Stimulated activated CD4-positive, alpha-beta T cell treated with anti-CD3 and anti-CD28 coated beads, Interleukin-1b, Interleukin-23, amount 100 ng/mL, for 1 hour (primary cell): ENCODE measurements at places on chromosomes 7 and 10.

GRCh38 chr7:146736446-146737190 lies 620.0 kb downstream of the CNTNAP2 start:
- no peak for DNase-seq

DNA sequence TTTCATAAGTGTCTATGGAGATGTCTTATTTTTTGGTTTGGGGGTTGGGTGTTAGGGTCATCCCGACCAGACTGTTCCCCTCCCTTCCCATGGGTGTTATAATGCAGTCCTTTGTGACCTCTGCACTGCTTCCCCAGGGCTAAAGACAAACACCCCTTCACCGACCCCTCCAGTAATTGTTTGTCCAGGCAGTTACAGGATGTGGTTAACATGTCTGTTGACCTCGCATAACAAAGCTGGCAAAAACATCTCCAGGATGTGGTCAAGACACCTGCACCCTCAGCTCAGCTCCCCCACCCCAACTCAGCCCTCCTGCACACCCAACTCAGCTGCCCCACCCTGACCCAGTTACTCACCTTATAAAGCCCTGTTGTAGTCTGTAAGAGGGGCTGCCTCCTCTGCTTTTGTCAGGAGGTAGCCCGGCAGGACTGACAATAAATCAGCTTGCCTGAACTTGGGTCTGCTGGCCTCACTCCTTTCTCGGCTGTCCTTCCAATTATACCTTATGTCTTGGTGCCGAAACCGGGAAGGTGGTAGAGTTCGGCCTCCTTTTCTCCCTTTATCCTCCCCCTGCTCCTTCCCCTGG lies 102.2 kb downstream of the ZNF92 start:
- no peak for DNase-seq

- no peak for DNase-seq
Observed at GRCh38 chr7:151786241-151786640, 90.7 kb downstream of the PRKAG2 start.

- no peak for DNase-seq
Observed at GRCh38 chr10:122363722-122364463, 10.6 kb upstream of the PLEKHA1 start.

DNA sequence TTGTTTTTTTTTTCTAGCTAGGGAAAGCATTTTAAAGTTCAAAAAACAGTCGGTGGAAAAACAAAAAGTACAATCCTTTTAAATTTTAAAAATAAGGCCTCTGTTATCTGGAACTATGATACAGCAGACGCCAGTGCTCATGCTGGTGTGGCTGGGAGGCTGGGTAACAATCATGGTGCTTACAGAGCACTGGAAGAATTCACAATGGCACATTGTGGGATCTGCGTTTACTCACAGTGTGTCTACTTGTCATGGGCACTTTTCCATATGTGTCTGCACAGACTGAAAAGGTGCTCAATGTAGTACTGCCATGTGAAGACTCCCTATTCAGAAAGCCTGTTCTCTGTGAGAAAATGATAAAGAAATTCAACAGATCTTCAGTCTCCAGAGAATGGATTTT lies 278.2 kb upstream of the IMMP2L start:
- no peak for DNase-seq

GRCh38 chr10:84221916-84222315 lies 3.4 kb downstream of the LRIT2 start:
- no peak for DNase-seq

GRCh38 chr10:29805134-29805723 lies 170.5 kb upstream of the SVIL start:
- DNase-seq, result no peak

GRCh38 chr7:12713625-12714378 lies 26.4 kb downstream of the ARL4A start:
- DNase-seq, result no peak

DNA sequence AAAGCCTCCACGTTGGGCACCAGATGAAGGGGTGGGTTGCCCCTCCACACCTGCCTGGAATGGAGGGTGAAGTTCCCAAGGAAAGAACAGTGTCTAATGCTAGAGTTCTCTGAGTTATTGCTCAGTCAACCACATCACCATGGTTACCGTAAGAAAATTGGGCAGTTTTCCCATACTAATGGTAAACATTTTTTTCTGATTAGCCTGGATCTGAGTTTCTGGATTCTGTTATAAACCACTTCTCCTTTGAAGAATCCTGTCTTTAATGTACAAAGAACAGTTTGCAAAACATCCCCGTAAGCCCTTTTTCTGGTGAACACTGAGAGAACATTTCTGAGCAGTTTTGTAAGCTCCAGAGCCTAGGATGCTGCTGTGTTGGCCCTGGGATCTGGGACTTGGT lies 45.5 kb downstream of the ABCC2 start:
- DNase-seq, result no peak

- no peak for DNase-seq
Observed at GRCh38 chr7:36406156-36406555, 16.5 kb downstream of the ANLN start.
